ENCODE measurements at places on chromosomes 7 and 10.

GRCh38 chr7:26167303-26167934 lies 15.4 kb downstream of the NFE2L3 start:
- peak; percentile 70 for DNase-seq

GRCh38 chr10:99435986-99436638 lies 5.7 kb upstream of the GOT1 start:
- peak; percentile 60 for DNase-seq

DNA sequence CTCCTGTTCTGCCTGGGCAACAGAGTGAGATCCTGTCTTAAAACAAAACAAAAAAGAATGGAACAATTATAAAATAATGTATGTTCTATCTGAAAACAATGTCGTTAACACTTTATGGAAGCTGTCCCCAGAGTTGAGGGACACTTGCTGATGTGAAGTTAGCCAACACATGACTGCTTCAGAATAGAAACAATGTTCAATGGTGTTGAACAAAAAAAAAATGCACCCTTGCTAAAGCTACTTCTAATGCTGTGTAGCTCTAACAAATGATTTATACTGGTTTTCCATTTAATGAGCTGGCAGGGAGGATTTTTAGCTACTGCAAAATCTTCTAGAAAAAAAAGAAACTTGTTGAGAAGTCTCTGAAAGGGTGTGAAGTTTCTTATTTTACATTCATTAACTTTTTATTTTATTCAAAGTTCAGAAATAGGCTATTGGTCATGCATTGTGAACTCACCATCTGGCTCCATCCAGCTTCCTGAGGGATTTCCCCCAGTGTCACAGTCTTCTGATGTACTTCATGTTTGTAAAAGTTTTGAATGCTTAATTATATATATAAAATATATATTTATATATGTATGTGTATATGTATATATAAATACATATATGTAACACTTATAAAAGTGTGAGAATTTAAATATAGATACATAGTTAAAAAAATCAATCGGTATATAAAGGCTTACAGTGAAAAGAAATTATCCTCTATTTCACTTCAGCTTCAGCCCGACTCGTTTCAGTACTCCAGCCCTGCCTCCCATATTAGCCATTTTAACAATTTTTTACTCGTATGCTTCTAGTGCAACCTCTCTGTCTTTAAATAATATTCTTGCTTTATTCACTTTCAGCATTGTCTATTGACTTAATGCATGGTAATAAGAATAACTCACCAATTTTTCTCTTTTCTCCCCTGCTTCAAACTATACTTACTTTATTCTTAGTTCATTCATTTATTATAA lies 35.0 kb downstream of the HDAC9 start:
- DNase-seq: no peak

- no peak for DNase-seq
These were observed 26.2 kb upstream of the FOXK1 start for GRCh38 chr7:4655896-4656295.

GRCh38 chr10:121553511-121554264 lies 44.6 kb downstream of the FGFR2 start:
- no peak for DNase-seq

- DNase-seq: peak; percentile 73
These were observed 3.9 kb upstream of the ATP6V0E2 start for GRCh38 chr7:149869867-149870266.

DNA sequence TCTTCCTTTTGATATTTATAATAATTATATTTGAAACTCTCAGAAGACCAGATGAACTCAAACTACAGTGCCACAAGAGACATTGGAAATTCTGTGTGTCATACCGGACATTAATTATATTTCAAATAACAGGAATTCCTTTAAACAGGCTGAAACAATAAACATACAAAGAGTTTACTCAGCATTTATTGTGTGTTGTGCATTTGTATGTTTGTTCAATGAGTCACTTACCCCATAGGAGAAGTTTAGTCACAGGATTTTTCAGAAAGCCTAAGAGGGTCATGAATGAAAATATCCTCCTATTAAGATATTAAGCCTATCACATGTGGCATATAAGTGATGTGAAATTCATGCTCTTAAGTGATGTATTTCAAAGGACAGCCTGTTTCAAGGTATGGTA lies 566.8 kb downstream of the CNTNAP2 start:
- no peak for DNase-seq

- peak; percentile 83 for DNase-seq
These were observed 11.0 kb upstream of the LFNG start for GRCh38 chr7:2508327-2509215.

GRCh38 chr7:28500138-28500537 lies 87.8 kb downstream of the CREB5 start:
- no peak for DNase-seq

DNA sequence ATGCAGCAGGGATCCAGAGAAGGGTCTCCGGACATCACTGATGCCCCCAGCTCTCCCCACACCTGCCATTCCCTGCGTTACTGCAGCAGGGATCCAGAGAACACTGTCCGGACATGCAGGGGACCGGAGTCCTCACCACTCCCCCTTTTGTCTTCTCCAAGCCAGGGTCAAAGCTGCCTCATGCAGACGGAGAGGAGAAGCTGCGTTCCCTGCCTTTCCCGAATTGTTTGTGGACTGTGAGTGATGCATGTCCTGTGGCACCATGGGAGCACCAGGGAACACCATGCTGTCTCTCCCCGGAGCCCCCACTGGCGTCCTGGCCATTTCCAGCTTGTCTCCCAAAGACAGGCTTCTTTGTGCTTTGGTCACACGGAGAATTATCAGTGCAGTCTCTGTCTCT lies 599.7 kb downstream of the PTPRN2 start:
- no peak for DNase-seq

GRCh38 chr7:15855525-15856109 lies 169.1 kb upstream of the MEOX2 start:
- no peak for DNase-seq

GRCh38 chr10:19412531-19412930 lies 363.9 kb downstream of the MALRD1 start:
- DNase-seq: no peak

GRCh38 chr10:132099389-132100090 lies 33.8 kb downstream of the JAKMIP3 start:
- no peak for DNase-seq

DNA sequence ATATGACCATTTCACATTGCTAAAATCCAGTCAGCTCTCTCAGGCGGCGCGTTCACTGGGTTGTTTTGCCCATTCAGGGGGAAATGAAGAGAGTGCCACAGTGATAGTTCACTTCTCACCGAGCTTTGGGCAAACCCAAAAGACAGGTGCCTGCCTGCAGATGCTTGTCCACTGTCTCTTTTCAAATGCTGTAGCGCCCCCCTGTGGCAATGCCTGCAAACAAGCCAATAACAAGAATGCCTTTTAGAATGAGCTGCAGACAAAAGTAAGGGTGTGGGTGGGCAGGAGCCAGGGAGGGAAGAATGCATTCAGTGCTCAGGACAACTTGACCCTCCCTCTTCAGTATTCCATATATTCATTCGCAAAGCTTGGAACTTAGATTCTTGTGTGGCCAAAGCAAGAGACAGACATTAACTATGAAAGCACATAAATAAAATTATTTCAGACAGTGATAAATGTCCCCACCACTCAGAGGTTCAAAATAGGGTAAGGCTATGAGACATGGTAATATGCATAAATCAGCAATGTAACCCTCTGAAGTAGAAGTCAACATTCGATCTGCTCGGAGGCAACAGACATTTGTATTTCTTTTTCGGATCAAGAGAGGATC lies 86.9 kb downstream of the JAZF1 start:
- peak; percentile 44 for DNase-seq

DNA sequence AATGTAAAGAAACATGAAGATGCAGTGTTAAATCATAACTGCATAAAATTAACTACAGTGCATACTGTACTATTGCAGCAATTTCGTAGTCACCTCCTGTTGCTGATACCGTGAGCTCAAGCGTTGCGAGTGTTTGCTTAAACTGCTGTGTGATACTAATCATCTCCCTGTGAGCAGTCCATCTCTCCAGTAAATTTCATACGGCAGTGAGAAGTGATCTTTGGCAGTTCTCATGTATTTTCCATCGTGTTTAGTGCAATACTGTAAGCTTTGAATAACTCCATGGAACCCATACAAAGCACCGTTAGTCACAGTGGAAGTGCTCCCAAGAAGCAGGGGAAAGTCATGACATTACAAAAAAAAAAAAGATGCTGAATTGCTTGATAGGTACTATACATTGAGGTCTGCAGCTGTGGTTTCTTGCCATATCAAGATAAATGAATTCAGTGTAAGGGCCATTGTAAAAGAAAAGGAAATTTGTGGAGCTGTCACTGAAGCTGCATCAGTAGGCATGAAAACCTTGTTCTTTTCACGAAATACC lies 360.4 kb downstream of the EXOC4 start:
- no peak for DNase-seq

GRCh38 chr10:105468759-105469158 lies 827.7 kb downstream of the SORCS3 start:
- no peak for DNase-seq

- no peak for DNase-seq
These were observed 8.8 kb upstream of the STMP1 start for GRCh38 chr7:135653340-135654080.

GRCh38 chr7:54843841-54844355 lies 84.9 kb upstream of the SEC61G start:
- no peak for DNase-seq

DNA sequence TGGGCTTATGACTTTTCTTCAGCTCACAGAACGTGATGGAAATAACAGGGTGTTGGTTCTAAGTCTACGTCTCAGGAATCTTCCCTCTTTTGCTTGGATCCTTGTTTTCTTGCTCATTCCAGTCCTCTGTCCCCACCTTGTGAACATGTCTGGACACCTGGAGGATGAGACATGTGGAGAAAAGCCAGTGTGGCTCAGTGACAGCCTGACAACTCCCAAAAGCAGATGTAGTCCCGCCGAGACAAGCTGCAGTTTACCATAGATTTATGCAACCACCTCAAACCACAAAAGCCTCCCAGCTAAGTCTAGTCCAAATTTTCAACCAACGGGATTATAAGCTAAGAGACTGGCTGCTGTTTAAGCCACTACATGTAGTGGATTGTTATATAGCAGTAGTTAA lies 476.1 kb downstream of the SH2D4B start:
- DNase-seq: no peak

- no peak for DNase-seq
These were observed 1066.2 kb downstream of the LRMDA start for GRCh38 chr10:76497666-76498065.

- DNase-seq: no peak
These were observed 1.5 kb downstream of the CLDN12 start for GRCh38 chr7:90404777-90405176.

DNA sequence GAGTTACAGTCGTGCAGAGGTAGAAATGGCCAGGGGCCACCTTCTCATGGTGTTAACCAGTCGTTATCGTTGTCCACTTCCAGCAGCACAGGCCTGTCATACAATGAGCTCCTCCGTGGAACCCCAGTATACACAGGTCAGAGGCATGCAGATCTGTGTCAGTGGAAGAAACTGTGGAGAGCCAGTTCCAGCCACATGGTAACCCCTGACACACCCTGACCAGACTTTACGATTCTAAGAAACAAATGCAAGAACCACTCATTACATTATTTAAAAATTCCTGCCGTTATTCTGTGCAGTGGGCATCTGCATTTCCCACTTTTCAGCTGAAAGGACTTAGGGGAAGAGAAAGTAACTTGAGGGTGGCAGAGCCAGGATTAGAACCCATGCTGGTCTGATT lies 23.5 kb upstream of the GJD4 start:
- DNase-seq: no peak

DNA sequence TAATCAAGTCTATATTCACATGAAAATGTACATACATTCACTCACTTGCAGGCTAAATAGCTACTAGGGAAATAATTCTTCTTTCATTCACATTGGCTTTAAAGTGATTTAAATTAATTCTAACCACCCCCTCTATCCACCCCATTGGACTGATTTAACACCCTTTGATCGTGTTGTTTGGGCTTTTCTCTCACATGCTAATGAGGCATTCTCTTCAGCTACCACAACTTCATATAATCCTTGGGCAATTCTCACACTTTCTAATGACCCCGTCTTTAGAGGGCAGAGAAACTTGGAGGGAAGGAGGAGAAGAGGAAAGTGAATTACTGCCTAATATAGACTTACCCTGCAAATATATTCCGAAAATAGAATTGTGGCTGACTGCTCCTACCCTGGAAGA lies 24.6 kb downstream of the GRM3 start:
- no peak for DNase-seq

DNA sequence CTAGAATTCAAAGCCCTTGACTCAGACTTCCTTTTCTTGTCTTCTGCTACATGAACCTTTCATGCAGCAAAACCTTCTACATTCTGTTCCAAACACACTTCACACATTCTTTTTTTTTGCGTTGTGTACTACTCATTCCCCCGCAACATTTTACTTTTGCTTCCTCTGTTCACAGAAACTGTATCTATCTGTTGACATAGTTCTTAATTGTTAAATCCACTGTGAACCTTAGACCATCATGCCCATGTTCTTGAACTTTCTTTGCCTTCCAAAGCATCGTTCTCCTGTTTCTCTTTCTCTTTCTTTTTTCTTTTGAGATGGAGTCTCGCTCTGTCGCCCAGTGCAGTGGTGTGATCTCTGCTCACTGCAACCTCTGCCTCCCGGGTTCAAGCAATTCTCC lies 14.2 kb downstream of the CCSER2 start:
- no peak for DNase-seq

GRCh38 chr7:142025896-142026295 lies 30.2 kb downstream of the MGAM start:
- no peak for DNase-seq

GRCh38 chr7:33193308-33193864 lies 64.0 kb downstream of the BBS9 start:
- no peak for DNase-seq

- DNase-seq: no peak
These were observed 349.0 kb downstream of the HPSE2 start for GRCh38 chr10:98886686-98887085.

- DNase-seq: peak; percentile 15
These were observed 31.0 kb upstream of the PFKP start for GRCh38 chr10:3036155-3037021.

- DNase-seq: no peak
These were observed 444 bp upstream of the TNPO3 start for GRCh38 chr7:129055294-129055816.

DNA sequence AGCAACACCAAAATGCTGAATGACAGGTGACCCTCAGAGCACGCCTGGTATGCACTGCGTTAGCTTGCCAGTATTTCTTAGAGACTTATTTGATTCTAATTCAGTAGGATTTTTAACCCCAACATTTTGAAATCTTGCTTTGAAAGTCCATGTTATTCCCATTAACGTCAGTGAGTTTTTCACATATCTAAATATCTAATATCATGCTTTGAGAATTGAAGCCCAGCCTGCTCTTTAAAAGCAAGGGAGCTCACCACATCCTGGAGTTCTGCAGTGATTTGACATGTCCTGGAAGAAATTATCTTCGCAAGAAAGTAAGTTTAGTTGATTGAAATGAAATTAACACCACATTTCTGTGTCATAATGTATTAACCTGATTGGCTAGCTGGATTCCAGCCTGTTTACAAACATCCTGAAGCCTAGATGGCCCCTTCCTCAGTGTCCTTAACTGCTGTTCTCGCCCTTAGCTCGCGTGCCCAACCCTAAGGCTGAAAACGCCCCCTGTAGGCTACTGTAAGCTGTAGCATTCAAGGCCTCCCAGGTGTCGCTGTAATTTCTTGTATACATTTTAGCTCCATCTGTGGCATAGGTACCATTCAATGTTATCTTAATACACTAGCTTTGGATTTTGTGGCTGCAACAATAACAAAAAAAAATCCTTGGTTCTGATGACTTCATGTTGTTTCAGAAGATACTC lies 191.5 kb downstream of the MGMT start:
- DNase-seq: no peak

- no peak for DNase-seq
These were observed 614 bp upstream of the ADAMTS14 start for GRCh38 chr10:70671619-70672164.

- DNase-seq: no peak
These were observed 369.2 kb upstream of the NRP1 start for GRCh38 chr10:33703501-33704213.

Data from CD4-positive, alpha-beta T cell treated with Interleukin-10 for 1 hour (primary cell).